ENCODE measurements at places on chromosomes 6 and 20.

- no peak overlapping the region for H3K27ac ChIP-seq
- H3K4me3 ChIP-seq: no peak overlapping the region
- H3K27me3 ChIP-seq: no peaks in the 10 kb centered on the region
Measured at GRCh38 chr6:53239526-53239925, 90.9 kb upstream of the GCM1 start.

DNA sequence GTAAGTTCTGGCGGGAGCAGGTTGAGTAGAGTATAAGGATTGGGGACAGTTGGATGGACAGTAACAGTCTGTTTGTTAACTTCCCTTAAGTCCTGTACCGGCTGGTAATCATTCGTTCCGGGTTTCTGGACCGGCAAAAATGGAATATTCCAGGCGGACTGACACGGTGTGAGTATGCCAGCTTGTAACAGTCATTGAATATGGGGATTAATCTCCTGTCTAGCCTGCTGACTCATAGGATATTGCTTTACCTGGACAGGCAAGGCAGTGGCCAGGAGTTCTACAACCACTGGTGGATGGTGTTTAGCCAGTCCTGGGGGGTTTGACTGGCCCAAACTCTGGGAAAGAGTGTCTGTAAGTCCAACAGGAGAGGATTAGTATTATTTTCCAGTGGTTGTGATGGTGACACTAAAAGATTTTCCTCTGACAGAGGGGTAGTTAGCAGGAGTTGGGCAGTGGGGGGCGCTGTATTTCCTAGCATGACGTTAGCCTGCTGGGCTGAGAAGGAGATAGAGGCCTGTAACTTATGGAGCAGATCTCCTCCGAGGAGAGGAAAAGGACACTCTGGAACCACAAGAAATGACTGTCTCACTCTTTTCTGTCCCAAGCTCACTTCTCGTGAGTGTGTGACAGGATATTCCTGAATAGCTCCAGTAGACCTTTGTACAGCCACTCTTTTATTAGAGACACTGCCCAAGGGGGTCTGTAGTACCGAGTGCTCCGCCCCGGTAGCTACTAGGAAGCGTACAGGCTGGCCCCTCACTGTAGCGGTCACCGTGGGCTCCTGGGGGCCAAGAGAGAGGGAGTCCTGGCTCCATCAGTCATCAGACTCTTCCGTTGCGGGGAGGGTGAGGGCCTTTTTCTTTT is 152.2 kb downstream of the TRIM27 start:
- H3K27me3 ChIP-seq: peaks cover 94% of the 10 kb centered on the region
- no peak overlapping the region for H3K27ac ChIP-seq
- peaks cover 10% of the 10 kb centered on the region for H3K36me3 ChIP-seq
- no peak for DNase-seq
- H3K4me1 ChIP-seq: peaks cover 5% of the 10 kb centered on the region

GRCh38 chr20:4666001-4666479 is 55.7 kb upstream of the PRND start:
- peak overlapping the region; percentile 70 for H3K4me3 ChIP-seq
- peak overlapping the region; percentile 80 for H3K27ac ChIP-seq
- no peaks in the 10 kb centered on the region for H3K36me3 ChIP-seq

GRCh38 chr6:120378582-120379220 is 955.6 kb downstream of the TBC1D32 start:
- no peaks in the 10 kb centered on the region for H3K4me1 ChIP-seq
- no peak for DNase-seq
- no peak overlapping the region for H3K27ac ChIP-seq

DNA sequence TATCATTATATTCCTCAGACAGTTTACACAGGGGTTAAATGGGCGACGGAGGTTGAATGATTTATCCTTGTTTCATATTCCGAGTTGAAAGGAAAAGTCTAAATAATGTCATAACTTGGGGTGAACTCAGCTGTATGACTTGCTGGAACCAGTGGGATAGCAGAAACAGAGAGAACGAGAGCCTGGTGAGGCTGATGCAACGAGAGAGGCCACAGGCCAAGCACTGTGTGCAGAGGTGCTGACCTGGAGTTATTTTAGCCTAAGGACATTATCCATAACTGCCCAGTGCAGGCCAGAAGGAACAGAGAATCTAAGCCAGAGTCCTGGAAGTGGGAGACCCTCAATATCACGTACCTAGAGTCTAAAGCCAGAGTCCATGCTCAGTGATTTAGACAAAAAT is 394.9 kb downstream of the MAFB start:
- H3K27ac ChIP-seq: no peak overlapping the region
- no peak for DNase-seq
- no peaks in the 10 kb centered on the region for H3K36me3 ChIP-seq
- no peaks in the 10 kb centered on the region for H3K27me3 ChIP-seq
- no peak overlapping the region for H3K4me3 ChIP-seq
- H3K4me1 ChIP-seq: no peaks in the 10 kb centered on the region

DNA sequence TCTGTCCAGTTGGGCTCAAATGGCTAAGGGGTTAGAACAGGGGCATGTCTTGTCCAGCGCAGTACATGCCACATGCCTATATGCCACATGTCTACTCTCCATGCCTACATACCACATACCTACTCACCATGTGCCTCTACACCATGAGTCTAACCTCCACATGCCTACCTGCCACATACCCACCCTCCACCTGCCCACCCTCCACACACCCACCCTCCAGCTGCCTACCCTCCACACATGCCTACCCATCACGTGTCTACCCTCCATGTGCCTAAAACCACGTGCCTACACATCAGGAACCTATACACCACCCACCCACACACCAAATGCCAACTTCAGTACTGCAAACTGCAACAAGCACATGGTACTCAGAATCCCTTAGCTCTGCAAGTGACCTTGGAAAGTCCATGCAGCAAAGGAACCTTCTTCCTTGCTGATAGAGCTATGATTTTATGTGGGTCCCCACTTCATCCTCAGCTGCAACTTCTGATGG is 113.0 kb upstream of the CST7 start:
- H3K4me1 ChIP-seq: no peaks in the 10 kb centered on the region
- H3K36me3 ChIP-seq: no peaks in the 10 kb centered on the region
- H3K27me3 ChIP-seq: peaks cover 2% of the 10 kb centered on the region
- no peak for DNase-seq
- H3K27ac ChIP-seq: no peak overlapping the region

DNA sequence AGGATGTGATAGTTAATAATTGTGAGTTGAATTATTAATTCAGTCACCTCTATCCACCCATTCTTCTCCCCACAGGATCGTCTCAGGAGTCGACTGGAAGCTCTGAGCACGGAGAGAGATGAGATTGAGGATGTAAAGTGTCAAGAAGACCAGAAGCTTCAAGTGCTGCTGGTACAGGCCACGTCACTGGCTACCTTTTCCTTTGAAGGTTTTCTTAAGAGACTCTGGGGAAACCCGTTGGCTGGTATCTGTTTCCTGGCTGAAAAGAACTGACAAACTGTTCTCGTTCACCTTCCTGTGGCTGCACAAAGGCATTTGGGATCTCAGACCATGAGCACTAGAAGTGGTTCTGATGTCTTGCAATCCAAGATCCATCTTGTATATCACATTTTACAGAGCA is 3.8 kb downstream of the TRIM15 start:
- no peaks in the 10 kb centered on the region for H3K36me3 ChIP-seq
- no peak overlapping the region for H3K27ac ChIP-seq
- H3K4me1 ChIP-seq: peaks cover 22% of the 10 kb centered on the region
- DNase-seq: no peak

- peak overlapping the region; percentile 23 for H3K27ac ChIP-seq
- no peak overlapping the region for H3K4me3 ChIP-seq
- H3K27me3 ChIP-seq: no peaks in the 10 kb centered on the region
- peaks cover 6% of the 10 kb centered on the region for H3K36me3 ChIP-seq
- no peak for DNase-seq
Measured at GRCh38 chr20:25000268-25000801, 7.8 kb upstream of the APMAP start.

- no peak overlapping the region for H3K4me3 ChIP-seq
- no peaks in the 10 kb centered on the region for H3K36me3 ChIP-seq
- no peaks in the 10 kb centered on the region for H3K27me3 ChIP-seq
- H3K27ac ChIP-seq: no peak overlapping the region
- DNase-seq: no peak
Measured at GRCh38 chr6:22110061-22110460, 186.8 kb downstream of the PRL start.

Measured in activated naive CD8-positive, alpha-beta T cell treated with anti-CD3 and anti-CD28 coated beads, Interleukin-2, amount 50 U/mL, for 24 hours (primary cell).